Endothelial cell of coronary artery (primary cell): ENCODE measurements at places on chromosomes 7 and 10. TPM values are rescaled to one million over a fixed set of nuclear protein-coding genes. Genes with fewer than 3 reads are reported as not detected.

CTAGE15 gene
- 0.09 and 0.38 TPM in 2 replicates for total RNA-seq

LRGUK gene
- under 0.01 and 0.18 TPM in 2 replicates for total RNA-seq

POLR2J2 gene
- total RNA-seq: 2.6 and 3.0 TPM in 2 replicates

KDM7A gene
- total RNA-seq: 4.8 and 7.5 TPM in 2 replicates

ARHGEF35 gene
- 0.18 and 0.56 TPM in 2 replicates for total RNA-seq

SRRM3 gene
- 0.45 and 1.3 TPM in 2 replicates for total RNA-seq

AGBL3 gene
- total RNA-seq: 0.56 and 1.3 TPM in 2 replicates

SP8 gene
- total RNA-seq: not detected in 2 replicates

ANLN gene
- 22.1 and 64.2 TPM in 2 replicates for total RNA-seq

MBLAC1 gene
- total RNA-seq: 1.7 and 2.2 TPM in 2 replicates

SPDYE6 gene
- total RNA-seq: not detected in 2 replicates

LRRTM3 gene
- total RNA-seq: not detected in 2 replicates

HMX3 gene
- not detected in 2 replicates for total RNA-seq

ITGB8 gene
- total RNA-seq: 6.7 and 7.1 TPM in 2 replicates

ACSL5 gene
- 12.6 and 18.0 TPM in 2 replicates for total RNA-seq

RELN gene
- total RNA-seq: 1.9 and 3.4 TPM in 2 replicates

NAT16 gene
- total RNA-seq: not detected in 2 replicates

CFAP46 gene
- total RNA-seq: 1.1 and 2.3 TPM in 2 replicates

OR6B1 gene
- total RNA-seq: 0.09 TPM in 1 of 2 replicates, not detected in the other

TRPV5 gene
- not detected in 2 replicates for total RNA-seq

TEX36 gene
- total RNA-seq: not detected in 2 replicates

STAMBPL1 gene
- total RNA-seq: 0.81 and 3.2 TPM in 2 replicates

SCART1 gene
- total RNA-seq: 0.54 and 1.3 TPM in 2 replicates

MAGI2 gene
- 1.8 and 3.4 TPM in 2 replicates for total RNA-seq
